ENCODE measurements at places on chromosomes 1 and 21.
A peak's percentile ranks its signal among the peaks of the same experiment; 100 is the strongest.

DNA sequence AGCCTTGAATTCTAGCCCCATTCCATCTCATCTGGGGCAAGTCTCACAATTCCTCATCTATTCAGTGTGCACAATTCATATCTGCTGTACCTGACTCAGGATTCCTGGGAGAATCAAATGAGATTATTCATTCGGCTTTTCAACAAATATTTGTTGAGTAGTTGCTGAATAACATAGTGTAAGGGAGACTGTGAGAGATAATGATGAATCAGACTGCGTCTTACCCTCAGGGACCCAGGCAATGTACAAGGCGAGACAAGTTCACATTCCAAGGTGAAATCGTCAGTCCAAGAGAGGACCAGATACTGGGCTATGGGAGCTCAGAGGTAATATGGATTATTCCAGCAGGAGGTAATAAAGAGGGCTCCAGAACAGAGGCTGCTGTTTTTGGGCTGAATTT is 67.8 kb upstream of the SMYD2 start:
- DNase-seq: no peak

DNA sequence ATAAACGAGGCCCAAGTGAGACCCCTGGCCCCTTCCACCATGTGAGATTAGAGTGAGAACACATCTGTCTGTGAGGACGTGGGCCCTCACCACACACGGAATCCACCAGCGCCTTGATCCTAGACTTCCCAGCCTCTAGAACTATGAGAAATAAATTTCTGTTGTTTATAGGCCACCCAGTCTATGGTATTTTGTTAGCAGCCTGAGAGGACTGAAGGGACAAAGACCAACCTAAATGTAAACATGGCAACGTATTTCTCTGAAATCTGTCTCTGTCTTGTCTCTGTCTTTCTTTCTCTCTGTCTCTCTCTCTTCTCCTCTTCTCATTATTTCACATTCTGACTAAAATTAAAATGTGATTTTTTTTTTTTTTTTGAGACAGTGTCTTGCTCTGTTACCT is 15.6 kb upstream of the IFI44L start:
- DNase-seq: no peak

DNA sequence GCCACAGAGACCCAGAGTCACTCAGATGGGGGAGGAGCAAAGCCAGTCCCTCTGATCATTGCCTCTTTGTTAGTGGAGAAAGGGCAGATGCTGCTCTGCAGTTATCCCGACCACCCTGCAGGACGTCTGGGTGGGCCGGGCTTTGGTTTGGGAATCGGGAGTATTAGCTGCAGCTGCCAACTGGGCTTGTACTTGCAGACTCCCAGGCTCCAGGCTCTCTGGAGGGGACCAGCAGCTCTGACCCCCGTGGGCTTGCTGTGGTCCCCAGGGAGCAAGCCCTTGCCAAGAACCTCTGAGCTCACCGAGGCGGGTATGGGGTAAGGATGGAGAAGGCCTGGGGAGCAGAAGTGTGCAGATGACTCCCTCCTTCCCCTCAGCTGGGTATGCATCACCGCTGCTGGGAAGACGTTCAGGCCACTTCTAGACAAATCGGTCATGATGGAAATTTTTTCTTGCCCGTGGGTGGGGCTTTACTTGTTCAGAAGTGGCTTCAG is 21.6 kb downstream of the MAPKAPK2 start:
- DNase-seq: peak; percentile 75

GRCh38 chr1:81224222-81224621 is 576.5 kb upstream of the ADGRL2 start:
- no peak for DNase-seq

DNA sequence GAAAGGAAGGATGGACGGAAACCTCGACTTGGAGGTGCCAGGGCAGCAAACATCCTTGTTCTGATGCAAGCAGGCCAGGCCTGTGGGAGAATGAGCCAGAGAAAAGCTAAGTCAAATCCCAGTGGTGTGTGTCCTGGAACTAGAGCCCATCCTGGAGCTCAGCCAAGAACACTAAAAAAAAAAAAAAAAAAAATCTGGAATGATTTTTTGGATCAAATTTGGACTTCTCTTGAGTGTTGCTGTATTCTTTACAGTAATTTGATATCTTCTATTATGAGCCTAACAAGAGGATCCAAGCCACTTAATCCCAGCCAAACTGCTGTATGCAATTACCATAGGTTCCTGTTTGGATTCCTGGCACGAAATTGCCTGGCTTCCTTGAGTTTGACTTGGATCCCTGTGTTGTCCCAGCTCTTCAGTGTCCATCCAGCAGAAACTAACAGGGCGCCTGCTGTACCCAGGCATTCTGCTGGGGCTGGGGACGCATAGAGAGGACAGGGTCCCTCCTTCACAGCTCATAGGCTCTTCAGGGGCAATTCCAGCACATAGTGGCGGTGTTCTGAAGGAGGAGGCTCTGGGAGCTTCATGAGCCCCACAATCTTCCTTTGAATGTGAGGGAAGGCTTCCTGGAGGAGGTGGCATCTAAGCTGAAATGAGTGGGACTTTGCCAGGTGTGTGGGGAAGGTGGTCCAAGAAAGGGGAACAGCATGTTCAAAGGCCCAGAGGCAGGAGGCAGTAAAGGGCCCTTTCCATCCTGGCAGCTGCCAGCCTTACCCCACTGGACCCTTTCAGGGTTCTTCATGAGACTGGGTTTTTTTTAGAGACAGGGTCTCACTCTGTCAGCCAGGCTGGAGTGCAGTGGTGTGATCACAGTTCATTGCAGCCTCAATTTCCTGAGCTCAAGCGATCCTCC is 24.7 kb downstream of the EPHX1 start:
- no peak for DNase-seq

DNA sequence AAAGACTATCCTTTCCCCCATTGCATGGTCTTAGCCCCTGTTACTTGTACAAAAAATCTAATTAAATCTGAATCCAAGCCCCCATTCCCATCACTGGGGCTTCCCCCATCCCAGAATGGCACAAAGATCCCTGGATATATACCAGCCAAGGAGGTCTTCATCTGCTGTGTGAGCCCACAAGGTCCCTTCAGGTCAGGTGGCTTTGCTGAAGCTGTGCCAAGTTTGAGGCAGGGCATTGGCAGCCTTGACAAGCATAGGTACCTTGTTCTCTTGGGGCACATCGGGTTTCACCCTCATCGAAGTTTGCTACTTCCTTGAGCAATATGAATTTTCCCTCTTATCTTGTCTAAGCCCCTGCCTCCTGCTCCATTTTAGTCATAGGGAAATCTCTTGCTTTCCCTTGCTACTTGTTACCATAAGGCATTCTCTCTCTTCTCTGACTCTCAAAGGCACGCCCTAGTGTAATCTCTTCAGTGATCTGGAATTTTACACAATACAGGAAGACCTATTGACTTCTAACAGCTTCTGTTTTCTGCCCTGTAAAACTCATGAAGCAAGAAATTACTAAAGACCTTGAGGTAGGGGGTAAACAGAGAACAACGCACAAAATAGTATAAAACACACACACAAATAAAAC is 71.4 kb upstream of the COG2 start:
- DNase-seq: no peak

DNA sequence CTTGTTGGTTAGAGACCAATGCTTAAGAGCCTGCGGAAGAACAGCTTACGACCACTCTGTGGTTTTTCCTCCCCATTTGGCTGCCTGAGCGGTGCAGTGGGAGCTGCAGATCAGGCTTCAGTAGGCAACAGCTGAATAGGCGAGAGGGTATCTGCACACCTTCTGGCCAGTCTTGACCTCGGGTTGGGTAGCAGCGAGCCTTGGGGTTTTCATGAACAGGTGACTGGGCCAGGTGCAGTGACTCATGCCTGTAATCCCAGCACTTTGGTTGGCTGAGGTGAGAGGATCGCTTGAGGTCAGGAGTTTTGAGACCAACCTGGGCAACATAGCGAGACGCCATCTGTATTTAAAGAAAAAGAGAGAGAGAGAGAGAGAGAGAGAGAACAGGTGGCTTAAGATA is 41.0 kb downstream of the NENF start:
- DNase-seq: no peak

DNA sequence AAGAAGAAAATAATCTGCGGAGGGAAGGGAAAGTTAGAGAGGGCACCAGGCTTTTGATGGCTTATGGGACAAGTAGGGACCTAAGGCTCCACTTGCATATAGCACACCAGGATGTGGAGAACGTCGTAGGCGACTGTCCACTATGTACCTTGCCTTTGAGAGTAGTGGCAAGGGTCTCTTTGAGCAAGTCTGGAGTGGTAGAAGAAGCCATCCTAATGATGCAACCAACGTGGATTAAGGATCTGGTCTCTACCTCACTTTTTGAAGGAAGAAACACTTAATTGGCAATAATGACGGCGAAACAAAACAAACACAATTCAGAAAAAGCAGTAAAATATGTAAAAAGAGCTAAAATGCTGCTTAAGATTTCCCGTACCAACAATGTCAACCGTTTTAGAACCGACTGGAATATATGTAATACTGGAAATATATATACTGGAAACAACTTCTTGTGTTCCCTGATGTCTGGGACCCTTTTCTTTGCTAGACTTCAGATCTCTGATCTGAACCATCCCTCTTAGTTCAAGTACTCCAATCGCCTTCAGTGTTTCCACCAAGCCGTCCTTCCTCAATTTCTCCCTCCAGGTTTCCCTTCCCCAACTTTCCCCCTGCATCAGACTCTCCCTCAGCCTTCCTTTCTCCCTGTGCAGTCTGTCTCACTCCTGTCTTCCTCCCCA is 821 bp upstream of the KHDRBS1 start:
- DNase-seq: no peak

GRCh38 chr1:208606959-208607358 is 362.8 kb upstream of the PLXNA2 start:
- no peak for DNase-seq

GRCh38 chr1:97451944-97452343 is 468.9 kb downstream of the DPYD start:
- no peak for DNase-seq

DNA sequence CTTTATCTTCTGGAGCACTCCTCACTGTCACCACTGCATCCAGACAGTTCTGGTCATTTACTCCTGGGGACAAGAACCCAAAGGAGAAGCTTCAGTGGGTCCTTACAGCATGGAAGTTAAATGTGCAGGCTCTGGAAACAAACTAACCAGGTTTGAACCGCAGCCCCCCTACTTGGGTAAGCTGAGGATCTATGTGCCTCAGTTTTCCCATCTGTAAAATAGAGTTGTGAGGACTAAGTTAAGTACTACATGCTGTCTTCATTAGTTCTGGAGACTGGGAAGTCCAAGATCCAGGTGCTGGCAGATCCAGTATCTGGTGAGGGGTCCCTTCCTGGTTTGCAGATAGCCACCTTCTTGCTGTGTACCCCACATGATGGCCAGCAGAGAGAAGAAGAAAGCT is 8.0 kb upstream of the ATP1A2 start:
- no peak for DNase-seq

- DNase-seq: no peak
These were observed 16.1 kb upstream of the ATP1B1 start for GRCh38 chr1:169090308-169090899.

- no peak for DNase-seq
These were observed 127.4 kb upstream of the DPYD start for GRCh38 chr1:98048244-98048643.

Data from stimulated activated CD4-positive, alpha-beta T cell treated with anti-CD3 and anti-CD28 coated beads, TNF-alpha, amount 100 ng/mL, for 48 hours (primary cell).